Adrenal gland (tissue), 19 donors: ENCODE measurements at places on chromosomes 6 and 20. TPM values are rescaled to one million over a fixed set of nuclear protein-coding genes. Genes with fewer than 3 reads are reported as not detected.
A peak's percentile ranks its signal among the peaks of the same experiment; 100 is the strongest.

GRCh38 chr6:25472306-25472705 lies 179.7 kb upstream of the SCGN start:
- no peaks in the 10 kb centered on the region for H3K36me3 ChIP-seq
- no peaks in the 10 kb centered on the region for H3K4me1 ChIP-seq
- no peak for DNase-seq
- no peak overlapping the region for H3K4me3 ChIP-seq
- no peak overlapping the region for H3K27ac ChIP-seq

DNA sequence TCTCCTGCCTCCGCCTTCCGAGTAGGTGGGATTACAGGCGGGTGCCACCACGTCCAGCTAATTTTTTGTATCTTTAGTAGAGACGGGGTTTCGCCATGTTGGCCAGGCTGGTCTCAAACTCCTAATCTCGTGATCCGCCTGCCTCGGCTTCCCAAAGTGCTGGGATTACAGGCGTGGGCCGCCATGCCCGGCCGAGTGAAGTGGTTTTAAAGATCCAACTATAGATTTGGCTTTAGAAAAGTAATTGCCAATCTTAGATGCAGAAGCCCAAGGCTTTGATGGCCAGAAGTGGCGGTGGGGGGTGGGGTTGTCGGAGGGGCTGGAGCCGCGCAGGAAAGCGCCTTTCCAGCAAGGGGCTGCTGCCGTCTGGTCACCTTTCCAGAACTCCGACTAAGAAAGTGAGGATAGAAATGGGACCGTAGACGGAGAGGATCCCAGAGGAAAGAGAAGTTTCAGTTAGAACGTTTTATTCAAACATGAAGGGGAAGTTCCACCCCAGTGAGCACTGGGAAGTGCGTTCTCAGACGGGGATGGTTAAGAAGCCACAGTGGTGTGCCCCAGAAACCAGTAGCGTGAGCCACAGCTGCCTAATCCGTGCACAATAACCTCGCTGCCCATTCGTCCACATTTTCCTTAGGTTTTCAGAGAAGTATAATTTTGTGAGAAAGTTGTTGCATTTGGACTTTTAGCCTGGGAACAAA lies 69.7 kb downstream of the DLL1 start:
- no peaks in the 10 kb centered on the region for H3K4me1 ChIP-seq
- no peak overlapping the region for H3K4me3 ChIP-seq
- no peaks in the 10 kb centered on the region for H3K27me3 ChIP-seq
- no peak for DNase-seq

Gene PBOV1
- not detected for total RNA-seq

- H3K27me3 ChIP-seq, result no peaks in the 10 kb centered on the region
- H3K4me1 ChIP-seq, result no peaks in the 10 kb centered on the region
- no peak for DNase-seq
- no peak overlapping the region for H3K27ac ChIP-seq
Observed at GRCh38 chr6:155429321-155429893, 26.2 kb downstream of the NOX3 start.

GRCh38 chr6:134787261-134787877 lies 162.5 kb downstream of the ALDH8A1 start:
- H3K27ac ChIP-seq, result no peak overlapping the region
- no peaks in the 10 kb centered on the region for H3K4me1 ChIP-seq
- H3K4me3 ChIP-seq, result no peak overlapping the region
- H3K36me3 ChIP-seq, result no peaks in the 10 kb centered on the region
- H3K27me3 ChIP-seq, result no peaks in the 10 kb centered on the region

DNA sequence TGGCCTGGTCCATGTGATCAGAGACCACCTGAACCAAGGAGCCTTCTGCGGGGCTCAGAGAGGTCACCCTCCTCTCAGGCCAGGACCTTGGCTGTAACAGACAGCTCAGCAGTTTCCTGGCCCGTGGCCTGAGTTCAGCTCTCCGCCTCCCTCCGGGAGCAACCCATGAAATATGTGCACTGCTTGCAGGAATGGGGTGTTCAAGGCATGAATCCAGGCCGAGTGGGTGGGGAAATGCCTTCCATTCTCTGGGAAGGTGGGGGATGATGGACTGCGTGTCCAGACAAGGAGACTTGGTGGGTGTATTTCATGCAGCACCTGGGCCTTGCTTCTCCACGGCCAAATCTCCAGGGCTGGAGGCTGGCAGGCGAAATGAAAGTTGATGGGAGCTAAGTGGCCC lies 46.0 kb downstream of the SIRPA start:
- no peaks in the 10 kb centered on the region for H3K27me3 ChIP-seq
- no peak overlapping the region for H3K27ac ChIP-seq
- H3K36me3 ChIP-seq, result no peaks in the 10 kb centered on the region
- DNase-seq, result peak; percentile 70

GRCh38 chr6:134446896-134447295 lies 129.0 kb upstream of the SGK1 start:
- H3K27ac ChIP-seq, result no peak overlapping the region
- no peak for DNase-seq
- H3K4me1 ChIP-seq, result no peaks in the 10 kb centered on the region
- no peaks in the 10 kb centered on the region for H3K27me3 ChIP-seq
- H3K4me3 ChIP-seq, result no peak overlapping the region

Gene LY6G6D
- total RNA-seq, result not detected

DNA sequence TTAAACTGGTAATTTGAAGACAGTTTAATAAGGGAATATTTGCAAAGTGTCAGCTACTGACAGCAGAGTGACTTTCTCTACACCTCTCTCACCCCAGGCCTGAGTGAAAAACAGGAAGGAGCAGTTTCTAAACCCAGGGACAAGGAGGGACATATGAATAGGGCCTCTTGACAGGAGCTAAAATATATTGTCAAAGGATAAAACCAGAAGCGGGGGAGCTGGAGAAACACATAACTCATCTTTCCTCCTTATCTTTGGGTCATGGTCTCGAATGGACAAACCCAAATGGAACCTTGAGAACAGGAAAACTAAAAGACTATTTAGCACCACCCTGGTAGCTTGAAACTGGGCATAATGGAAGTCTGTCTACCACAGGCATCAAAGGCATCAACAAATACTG lies 197.5 kb upstream of the FOXA2 start:
- H3K4me1 ChIP-seq, result no peaks in the 10 kb centered on the region
- H3K36me3 ChIP-seq, result no peaks in the 10 kb centered on the region
- H3K27me3 ChIP-seq, result no peaks in the 10 kb centered on the region
- no peak overlapping the region for H3K27ac ChIP-seq
- no peak overlapping the region for H3K4me3 ChIP-seq

DNA sequence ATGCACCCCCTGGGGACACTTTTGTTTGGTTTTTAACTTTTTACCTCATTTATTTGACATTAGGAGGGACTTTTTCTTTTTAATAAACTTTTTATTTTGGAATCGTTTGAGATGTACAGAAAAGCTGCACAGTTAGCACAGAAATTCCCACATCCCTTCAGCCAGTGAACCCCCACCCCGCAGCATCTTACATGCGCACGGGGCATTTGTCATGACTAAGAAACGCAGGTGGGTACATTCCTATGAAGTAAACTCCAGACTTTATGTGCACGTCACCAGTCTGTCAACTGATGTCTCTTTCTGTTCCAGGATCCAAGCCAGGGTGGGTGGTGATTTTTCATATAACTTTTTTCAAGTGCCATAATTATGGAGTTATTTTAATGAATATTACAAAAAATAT lies 4.9 kb upstream of the ZNF831 start:
- DNase-seq, result no peak
- no peak overlapping the region for H3K27ac ChIP-seq
- no peak overlapping the region for H3K4me3 ChIP-seq
- peaks cover 5% of the 10 kb centered on the region for H3K27me3 ChIP-seq

DNA sequence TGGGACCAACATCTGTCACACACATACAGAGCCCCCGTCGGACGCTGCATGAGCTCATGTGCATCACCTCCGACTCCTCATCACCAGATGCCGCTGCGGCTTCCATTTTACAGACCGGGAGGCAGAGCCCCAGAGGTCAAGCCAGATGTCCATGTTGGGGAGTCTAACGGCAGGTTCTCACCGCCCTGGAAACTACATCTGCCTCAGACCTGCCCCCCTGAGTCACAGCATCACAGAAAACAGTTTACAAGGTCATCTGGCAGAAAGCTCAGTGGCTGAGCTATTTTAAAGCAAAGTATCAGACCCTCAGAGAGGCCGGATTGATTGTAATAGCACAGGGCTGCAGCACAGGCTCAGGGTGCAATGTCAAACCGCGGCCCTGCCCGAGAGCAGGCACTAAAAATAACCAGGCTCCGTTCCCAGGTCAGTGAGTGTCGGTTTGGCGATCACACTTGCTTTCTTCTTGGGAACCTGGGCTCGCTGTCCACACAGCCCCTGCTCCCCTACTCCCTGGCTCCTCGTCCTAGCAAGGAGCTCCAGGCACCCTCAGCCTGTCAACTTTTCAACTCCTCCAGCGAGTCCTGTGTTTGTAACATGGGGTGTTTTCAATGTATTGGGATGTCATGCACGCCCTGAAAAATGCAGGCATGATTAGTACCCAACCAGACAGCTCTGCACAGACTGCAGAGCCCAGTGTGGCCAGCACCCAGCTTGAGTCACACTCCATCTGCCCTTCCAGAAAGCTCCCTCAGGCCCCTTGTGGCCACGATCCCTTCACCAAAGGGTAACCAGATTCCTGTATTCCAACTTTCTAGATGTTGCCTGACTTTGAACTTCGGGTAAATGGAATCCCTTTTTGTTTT lies 264.5 kb downstream of the CDH4 start:
- H3K27ac ChIP-seq, result no peak overlapping the region
- H3K27me3 ChIP-seq, result no peaks in the 10 kb centered on the region
- no peaks in the 10 kb centered on the region for H3K36me3 ChIP-seq
- no peak for DNase-seq

- no peak overlapping the region for H3K27ac ChIP-seq
- H3K4me1 ChIP-seq, result no peaks in the 10 kb centered on the region
- no peaks in the 10 kb centered on the region for H3K27me3 ChIP-seq
- H3K4me3 ChIP-seq, result no peak overlapping the region
- no peaks in the 10 kb centered on the region for H3K36me3 ChIP-seq
Observed at GRCh38 chr20:33318096-33318429, 35.0 kb downstream of the BPIFB1 start.

DNA sequence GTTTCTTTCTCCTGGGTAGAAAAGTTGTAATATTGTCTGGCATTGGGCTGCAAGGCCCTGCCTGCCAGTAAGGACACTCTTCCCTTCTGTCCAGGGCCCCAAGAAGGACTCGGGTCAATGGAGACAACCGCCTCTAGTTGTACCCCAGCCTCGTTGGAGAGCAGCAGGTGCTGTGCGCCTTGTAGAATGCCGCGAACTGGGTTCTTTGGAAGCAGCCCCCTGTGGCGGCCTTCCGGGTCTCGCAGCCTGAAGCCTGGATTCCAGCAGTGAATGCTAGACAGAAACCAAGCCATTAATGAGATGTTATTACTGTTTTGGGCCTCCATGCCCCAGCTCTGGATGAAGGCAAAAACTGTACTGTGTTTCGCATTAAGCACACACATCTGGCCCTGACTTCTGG lies 37.0 kb downstream of the PLCG1 start:
- peak overlapping the region; percentile 89 for H3K27ac ChIP-seq
- H3K36me3 ChIP-seq, result no peaks in the 10 kb centered on the region
- DNase-seq, result peak; percentile 22
- H3K27me3 ChIP-seq, result no peaks in the 10 kb centered on the region

DNA sequence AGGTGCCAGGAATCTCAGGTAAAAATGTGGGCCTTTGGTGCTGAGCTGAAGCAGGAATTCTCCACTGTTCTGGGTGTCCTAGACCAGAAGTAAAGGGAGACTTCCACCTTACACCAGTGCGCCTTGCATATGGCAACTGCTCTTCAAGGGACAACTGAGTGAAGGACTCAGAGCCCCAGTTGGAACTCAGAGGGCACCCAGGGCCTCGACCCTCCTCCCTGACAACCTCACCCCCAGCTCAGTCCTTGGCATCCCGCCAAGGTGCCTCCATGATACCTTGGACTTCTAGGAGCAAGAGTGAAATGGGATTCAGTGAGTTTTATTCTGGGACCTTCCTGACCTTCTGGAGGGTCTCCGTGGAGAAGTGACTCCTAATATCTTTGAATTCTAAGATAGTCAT lies 153.7 kb upstream of the PROKR2 start:
- no peaks in the 10 kb centered on the region for H3K4me1 ChIP-seq
- no peaks in the 10 kb centered on the region for H3K27me3 ChIP-seq
- H3K27ac ChIP-seq, result no peak overlapping the region
- H3K4me3 ChIP-seq, result no peak overlapping the region
- no peak for DNase-seq

Gene FHL5
- total RNA-seq, result 2.3 TPM

DNA sequence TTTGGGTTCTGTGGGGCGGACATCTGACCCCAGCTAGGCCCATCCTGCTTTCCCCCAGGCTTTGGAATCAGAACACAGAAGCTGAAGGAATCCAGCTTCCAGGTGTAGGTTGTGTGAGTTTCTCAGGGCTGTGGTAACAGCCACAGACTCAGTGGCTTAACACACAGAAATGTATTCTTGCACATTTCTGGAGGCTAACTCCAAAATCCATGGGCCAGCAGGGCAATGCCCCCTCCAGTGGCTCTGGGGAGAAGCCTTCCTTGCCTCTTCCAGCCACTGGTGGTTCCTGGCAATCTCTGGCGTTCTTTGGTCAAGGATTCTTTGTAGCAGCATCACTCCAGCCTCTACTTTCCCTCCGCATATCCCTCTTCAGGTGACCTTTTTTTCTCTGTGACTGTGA lies 1.3 kb upstream of the EMILIN3 start:
- no peak overlapping the region for H3K4me3 ChIP-seq
- H3K27ac ChIP-seq, result no peak overlapping the region
- peaks cover 10% of the 10 kb centered on the region for H3K27me3 ChIP-seq
- no peak for DNase-seq
- H3K4me1 ChIP-seq, result no peaks in the 10 kb centered on the region
- no peaks in the 10 kb centered on the region for H3K36me3 ChIP-seq

- H3K4me1 ChIP-seq, result no peaks in the 10 kb centered on the region
- H3K27ac ChIP-seq, result no peak overlapping the region
- H3K36me3 ChIP-seq, result no peaks in the 10 kb centered on the region
- DNase-seq, result no peak
- H3K4me3 ChIP-seq, result no peak overlapping the region
Observed at GRCh38 chr6:81996414-81996813, 243.9 kb upstream of the TENT5A start.

DNA sequence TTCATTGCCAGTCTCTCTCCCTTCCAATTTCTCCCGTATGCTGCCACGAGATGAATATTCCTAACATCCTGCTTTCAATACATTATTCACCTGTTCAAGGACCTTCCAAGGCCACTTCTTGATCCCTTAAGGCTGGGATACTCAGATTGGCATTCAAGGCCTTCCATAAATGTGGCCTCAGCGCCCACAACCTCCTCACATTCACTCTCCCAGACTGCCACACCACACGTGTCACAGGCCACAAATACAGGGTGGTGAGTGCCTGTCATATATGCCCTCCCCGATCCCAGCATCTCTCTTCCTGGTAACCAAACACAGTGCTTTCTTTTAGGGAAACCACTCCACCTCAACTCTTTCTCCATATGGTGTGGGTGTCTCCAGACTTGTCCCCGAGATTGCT lies 55.5 kb downstream of the TTI1 start:
- H3K4me3 ChIP-seq, result no peak overlapping the region
- H3K27ac ChIP-seq, result no peak overlapping the region
- H3K36me3 ChIP-seq, result no peaks in the 10 kb centered on the region
- no peaks in the 10 kb centered on the region for H3K4me1 ChIP-seq

Gene RBBP8NL
- total RNA-seq, result not detected

- no peaks in the 10 kb centered on the region for H3K27me3 ChIP-seq
- H3K27ac ChIP-seq, result no peak overlapping the region
Observed at GRCh38 chr20:3727401-3728021, 5.0 kb upstream of the HSPA12B start.

- no peaks in the 10 kb centered on the region for H3K27me3 ChIP-seq
- no peaks in the 10 kb centered on the region for H3K4me1 ChIP-seq
- no peaks in the 10 kb centered on the region for H3K36me3 ChIP-seq
- H3K27ac ChIP-seq, result no peak overlapping the region
- peak; percentile 52 for DNase-seq
Observed at GRCh38 chr6:46505693-46506512, 14.7 kb upstream of the RCAN2 start.

Gene STX11
- total RNA-seq, result 7.6 TPM
